RWPE2 (cell line): ENCODE measurements at places on chromosomes 1 and 21.

GRCh38 chr1:20381045-20381641 is 90.5 kb downstream of the VWA5B1 start:
- H3K27ac ChIP-seq, result no peak overlapping the region
- H3K4me1 ChIP-seq, result no peaks in the 10 kb centered on the region
- no peak for DNase-seq
- H3K4me3 ChIP-seq, result no peak overlapping the region

DNA sequence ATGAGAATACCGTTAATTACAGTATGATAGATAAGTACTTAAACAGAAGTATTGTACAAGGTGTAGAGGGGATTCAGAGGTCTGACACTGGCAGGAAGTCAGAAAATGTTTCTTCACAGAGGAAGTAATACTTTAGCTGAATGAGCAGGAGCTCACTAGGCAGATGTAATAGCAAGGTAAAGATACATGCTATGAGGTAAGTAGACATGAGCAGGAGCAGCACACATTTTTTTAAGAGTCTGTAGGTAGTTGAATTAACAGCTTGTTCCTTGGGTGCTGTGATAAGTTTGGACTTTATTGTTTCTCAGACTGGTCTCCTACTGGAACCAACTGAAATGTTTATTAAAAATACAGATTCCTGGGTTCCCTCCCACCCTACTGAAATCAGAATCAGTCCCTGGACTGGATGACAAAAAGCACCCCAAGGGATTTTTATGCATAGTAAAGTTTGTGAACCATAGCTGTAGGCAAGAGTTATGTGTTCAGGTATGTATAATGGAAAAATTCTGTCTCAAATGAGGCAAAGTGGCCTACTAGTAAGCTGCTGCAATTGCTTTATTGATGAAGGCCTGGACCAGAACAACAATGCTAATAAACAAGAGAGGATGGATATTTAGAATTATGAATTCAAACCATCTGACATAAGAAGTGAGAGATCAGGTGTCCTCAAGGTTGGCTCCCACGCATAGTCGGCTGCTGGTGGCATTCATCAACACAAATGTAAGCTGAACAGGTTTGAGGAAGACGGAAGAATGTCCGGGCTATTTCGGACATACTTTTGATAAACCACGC is 902 bp downstream of the AP4B1 start:
- no peak for DNase-seq
- no peaks in the 10 kb centered on the region for H3K27me3 ChIP-seq
- peaks cover 6% of the 10 kb centered on the region for H3K4me1 ChIP-seq
- H3K36me3 ChIP-seq, result peaks cover 36% of the 10 kb centered on the region

DNA sequence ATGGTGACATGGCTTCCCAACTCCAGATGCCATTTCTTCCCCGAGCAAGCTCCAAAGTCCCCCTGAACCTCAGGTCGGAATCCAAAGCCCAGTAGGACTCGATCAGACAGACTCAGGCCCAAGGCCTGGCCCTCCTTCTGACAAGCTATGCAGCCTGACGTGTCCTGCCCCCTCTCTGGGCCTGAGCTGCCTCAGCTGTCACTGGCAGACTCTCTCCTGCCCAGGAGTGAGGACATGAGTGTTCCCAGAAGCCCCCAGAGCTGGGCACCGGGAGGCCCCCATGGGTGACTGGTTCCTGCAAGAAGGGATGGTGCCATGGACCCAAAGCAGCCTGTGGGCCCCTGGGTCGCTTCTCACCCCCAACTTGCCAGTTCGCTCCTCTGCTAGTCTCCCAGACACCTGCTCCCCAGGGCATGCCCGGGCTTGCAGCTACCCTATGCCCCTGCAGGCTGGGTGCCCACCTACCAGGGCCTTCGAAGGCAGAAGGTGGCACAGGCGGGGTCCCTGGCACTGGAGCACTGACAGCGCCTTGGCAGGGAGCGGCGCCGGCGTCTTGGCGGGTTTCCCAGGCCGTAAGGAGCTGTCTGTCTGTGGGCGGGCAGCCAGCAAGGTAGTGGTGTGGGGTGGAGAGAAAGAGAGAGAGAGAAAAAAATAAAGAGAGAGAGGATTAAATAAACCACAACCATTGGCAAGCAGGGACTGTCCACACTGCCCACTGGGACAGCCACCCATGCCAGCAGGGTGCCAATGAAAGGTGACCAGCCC is 2.3 kb downstream of the EDN2 start:
- peak; percentile 90 for DNase-seq
- H3K27ac ChIP-seq, result no peak overlapping the region
- H3K4me3 ChIP-seq, result no peak overlapping the region
- H3K36me3 ChIP-seq, result no peaks in the 10 kb centered on the region

- no peak overlapping the region for H3K4me3 ChIP-seq
- H3K4me1 ChIP-seq, result no peaks in the 10 kb centered on the region
- no peaks in the 10 kb centered on the region for H3K27me3 ChIP-seq
- no peaks in the 10 kb centered on the region for H3K36me3 ChIP-seq
Observed at GRCh38 chr21:44425307-44425894, 29.9 kb upstream of the LRRC3 start.

DNA sequence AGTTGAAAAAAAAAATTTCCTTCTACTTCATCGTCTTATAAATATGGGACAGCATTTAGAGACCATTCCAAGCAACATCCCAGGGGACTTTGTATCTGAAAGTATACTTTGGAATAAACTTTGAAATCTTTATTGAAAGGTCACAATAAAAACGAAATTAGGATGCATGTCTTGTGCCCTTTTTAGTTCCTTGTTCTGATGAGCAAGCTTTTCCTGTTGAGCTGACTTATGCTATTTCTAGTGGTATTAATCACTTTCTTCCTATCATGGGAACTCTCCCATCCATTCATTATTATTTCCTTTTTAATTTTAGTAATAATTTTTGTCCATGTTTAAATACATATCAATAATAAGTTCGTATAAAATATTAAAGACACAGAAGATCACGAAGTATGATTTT is 4.0 kb upstream of the GBP2 start:
- peaks cover 5% of the 10 kb centered on the region for H3K4me1 ChIP-seq
- H3K27me3 ChIP-seq, result no peaks in the 10 kb centered on the region
- H3K27ac ChIP-seq, result no peak overlapping the region
- H3K36me3 ChIP-seq, result no peaks in the 10 kb centered on the region
- DNase-seq, result no peak
- H3K4me3 ChIP-seq, result no peak overlapping the region

- no peak overlapping the region for H3K4me3 ChIP-seq
- H3K27me3 ChIP-seq, result no peaks in the 10 kb centered on the region
- H3K27ac ChIP-seq, result no peak overlapping the region
- H3K36me3 ChIP-seq, result no peaks in the 10 kb centered on the region
Observed at GRCh38 chr1:78536427-78536826, 45.7 kb downstream of the PTGFR start.

DNA sequence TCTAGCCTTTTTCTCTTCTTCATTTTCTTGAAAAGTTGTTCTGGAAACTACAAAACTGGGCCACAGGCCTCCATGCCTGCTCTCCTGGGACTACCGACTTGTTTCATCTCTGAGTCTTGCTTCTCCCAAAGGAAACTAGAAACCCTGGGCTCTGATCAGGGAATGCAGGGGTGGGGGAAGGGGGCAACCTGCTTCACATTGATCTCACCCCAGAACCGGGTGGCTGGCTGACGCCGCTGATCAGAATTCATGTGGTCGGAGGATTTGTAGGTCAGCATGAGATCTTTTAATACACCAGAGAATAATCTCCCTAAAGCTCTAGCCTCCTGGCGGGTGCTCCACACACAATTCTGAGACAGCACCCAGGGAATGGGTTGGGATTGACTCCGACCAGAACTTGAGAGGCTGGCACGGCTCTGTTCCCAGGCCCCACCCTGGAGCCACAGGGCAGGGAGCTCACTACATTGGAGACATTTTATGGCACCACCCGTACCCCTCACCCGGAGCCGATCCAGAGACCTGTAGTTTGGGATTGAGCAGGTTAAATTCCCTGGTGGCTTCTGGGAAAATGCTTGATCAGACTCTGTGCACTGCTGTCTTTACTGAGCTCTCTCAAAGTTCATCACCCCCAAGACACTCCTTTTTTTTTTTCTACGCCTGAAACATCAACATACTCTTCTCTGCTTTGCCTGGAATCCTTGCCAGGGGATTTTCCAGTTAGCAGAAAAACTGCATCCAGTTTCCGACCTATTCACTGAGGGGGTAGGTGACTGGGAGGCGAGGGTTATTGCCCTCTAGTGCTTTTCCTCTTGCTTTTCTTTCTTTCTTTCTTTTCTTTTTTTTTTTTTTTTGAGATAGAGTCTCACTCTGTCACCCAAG is 12.2 kb upstream of the ARHGEF10L start:
- no peak overlapping the region for H3K4me3 ChIP-seq
- H3K4me1 ChIP-seq, result no peaks in the 10 kb centered on the region
- H3K36me3 ChIP-seq, result no peaks in the 10 kb centered on the region
- DNase-seq, result no peak

DNA sequence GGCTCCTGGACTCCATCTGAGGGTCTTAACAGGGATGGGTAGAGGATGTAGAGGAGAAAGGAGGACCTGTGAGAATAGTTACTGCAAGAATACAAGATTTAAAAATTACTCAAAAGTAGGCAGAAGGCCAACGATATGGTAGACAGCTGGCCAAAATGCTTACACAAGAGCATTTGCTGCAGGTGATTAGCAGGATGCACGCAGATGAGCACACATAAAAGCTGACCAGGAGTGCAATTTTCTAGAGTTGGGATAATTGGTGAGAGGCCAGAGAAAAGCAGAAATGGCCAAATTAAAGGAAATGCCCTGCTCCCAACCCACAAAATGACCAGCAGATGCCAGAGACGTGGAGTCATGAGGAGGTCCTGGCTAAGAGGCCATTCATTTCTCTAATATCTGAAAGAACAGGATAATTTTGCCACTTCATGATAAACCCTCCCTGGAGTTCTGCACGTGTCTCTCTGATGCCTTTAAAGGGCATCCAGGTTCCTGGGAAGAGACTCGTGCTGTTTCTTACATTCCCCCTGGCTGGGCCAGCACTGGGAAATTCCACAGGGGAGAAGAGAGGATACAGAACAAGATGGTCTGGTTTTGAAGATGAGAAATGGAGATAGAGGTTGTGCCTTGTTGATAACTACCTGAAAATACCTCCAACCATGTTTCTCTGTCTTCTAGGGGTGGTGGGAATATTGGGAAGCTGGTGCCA is 62.3 kb upstream of the KCNA3 start:
- H3K4me1 ChIP-seq, result no peaks in the 10 kb centered on the region
- DNase-seq, result no peak
- no peak overlapping the region for H3K4me3 ChIP-seq
- H3K27me3 ChIP-seq, result no peaks in the 10 kb centered on the region

- H3K27ac ChIP-seq, result no peak overlapping the region
- H3K36me3 ChIP-seq, result no peaks in the 10 kb centered on the region
- peaks cover 20% of the 10 kb centered on the region for H3K27me3 ChIP-seq
- no peak for DNase-seq
Observed at GRCh38 chr21:44730028-44730395, 18.6 kb upstream of the TSPEAR start.

GRCh38 chr21:23017989-23018388 is 2019.8 kb downstream of the NCAM2 start:
- H3K36me3 ChIP-seq, result no peaks in the 10 kb centered on the region
- H3K4me1 ChIP-seq, result no peaks in the 10 kb centered on the region
- H3K27ac ChIP-seq, result no peak overlapping the region
- H3K4me3 ChIP-seq, result no peak overlapping the region
- H3K27me3 ChIP-seq, result no peaks in the 10 kb centered on the region

DNA sequence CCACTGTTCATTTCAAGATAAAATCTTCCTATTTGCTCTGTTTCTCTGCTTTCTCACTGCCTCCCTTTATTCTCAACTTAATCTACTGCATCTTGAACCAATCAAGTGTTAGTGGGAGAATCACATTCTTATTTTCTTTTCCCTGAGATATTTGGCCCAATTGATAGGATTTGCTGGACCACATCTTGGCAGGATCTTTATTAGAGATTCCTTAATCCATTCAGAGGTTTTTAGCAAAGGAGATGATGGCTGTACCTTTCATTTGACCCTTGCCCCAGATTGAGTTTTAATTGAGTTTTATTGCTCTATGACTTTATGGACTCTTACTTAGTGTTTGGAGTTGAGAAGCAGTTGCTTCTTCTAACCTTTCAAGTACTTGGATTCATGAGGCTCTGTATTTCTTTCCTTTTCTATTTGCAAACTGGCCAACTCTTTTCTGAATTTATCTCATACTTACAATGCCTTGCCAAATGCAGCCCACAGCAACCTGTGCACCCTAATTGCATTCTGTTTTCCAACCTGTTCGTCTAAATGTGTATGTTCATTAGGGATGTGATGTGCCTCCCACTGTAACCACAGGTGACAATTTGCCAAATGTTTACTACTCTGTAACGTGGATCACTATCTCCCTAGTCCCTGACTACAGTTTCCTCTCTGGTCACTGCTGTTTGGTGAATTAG is 274.8 kb upstream of the KAZN start:
- no peaks in the 10 kb centered on the region for H3K27me3 ChIP-seq
- no peaks in the 10 kb centered on the region for H3K36me3 ChIP-seq
- no peak overlapping the region for H3K27ac ChIP-seq
- H3K4me1 ChIP-seq, result no peaks in the 10 kb centered on the region
- H3K4me3 ChIP-seq, result no peak overlapping the region
- no peak for DNase-seq

- no peak overlapping the region for H3K4me3 ChIP-seq
- H3K27ac ChIP-seq, result no peak overlapping the region
- H3K36me3 ChIP-seq, result peaks cover 85% of the 10 kb centered on the region
- peaks cover 35% of the 10 kb centered on the region for H3K4me1 ChIP-seq
Observed at GRCh38 chr1:70224954-70225353, 3.8 kb downstream of the SRSF11 start.

GRCh38 chr21:42101246-42101645 is 30.1 kb downstream of the UMODL1 start:
- peaks cover 21% of the 10 kb centered on the region for H3K4me1 ChIP-seq
- no peaks in the 10 kb centered on the region for H3K36me3 ChIP-seq
- no peak for DNase-seq
- H3K27me3 ChIP-seq, result no peaks in the 10 kb centered on the region
- H3K4me3 ChIP-seq, result no peak overlapping the region
- no peak overlapping the region for H3K27ac ChIP-seq

DNA sequence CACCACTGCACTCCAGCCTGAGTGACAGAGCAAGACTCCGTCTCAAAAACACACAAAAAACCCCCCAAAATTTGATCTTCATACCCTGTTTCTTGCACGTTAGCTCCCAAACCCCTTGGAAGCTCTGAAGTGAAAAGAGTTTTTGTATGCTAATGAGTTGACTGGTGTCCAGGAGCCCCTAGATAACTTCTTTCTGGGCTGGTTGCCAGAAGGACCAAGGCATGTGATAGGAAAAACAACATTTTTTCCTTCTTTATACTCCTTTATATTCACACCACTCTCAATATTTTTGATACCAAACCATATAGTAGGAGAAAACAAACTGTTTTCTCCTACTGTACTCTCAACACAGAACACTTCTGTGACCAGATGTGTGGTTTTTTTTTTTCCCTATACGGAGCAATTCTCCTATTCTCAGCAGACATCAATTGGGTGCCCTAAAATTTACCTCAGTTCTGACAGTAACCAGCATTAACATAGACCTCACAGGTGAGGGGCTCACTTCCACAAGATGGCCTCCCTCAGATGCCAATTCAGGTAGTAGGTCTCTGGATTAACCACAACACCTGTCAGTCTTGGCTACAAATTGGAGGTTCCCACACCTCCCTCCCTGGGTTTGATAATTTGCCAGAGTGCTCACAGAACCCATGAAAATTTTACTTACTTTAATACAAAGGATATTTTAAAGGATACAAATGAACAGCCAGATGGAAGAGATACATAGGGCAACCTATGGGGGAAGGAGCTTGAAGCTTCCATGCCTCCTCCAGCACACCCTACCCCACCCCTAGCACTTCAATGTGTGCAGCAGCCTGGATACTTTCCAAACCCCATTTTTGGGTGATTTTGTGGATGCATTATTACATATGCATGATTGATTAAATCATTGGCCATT is 25.6 kb downstream of the ZYG11B start:
- DNase-seq, result no peak
- no peak overlapping the region for H3K4me3 ChIP-seq
- H3K27ac ChIP-seq, result no peak overlapping the region
- peaks cover 3% of the 10 kb centered on the region for H3K4me1 ChIP-seq
- H3K36me3 ChIP-seq, result peaks cover 3% of the 10 kb centered on the region; the same call in 1 of the 2 replicates
- H3K27me3 ChIP-seq, result no peaks in the 10 kb centered on the region
